ENCODE measurements at places on chromosomes 1 and 21.
A peak's percentile ranks its signal among the peaks of the same experiment; 100 is the strongest.

- DNase-seq, result no peak
- no peak overlapping the region for H3K27ac ChIP-seq
These were observed 3.2 kb upstream of the PTPN7 start for GRCh38 chr1:202163281-202164270.

- no peak within 1 kb of the TSS for H3K4me3 ChIP-seq
- peak; percentile 8 for DNase-seq
- no peaks in the 10 kb centered on the region for H3K36me3 ChIP-seq
- H3K27ac ChIP-seq, result no peak within 1 kb of the TSS
- no peaks in the 10 kb centered on the region for H3K27me3 ChIP-seq
These were observed at the start of gene CTXND2 for GRCh38 chr1:150887018-150887417. Gene CTXND2 (plus strand): TSS chr1:150887136. CDS start chr1:150912315, 25,179 bp downstream.

DNA sequence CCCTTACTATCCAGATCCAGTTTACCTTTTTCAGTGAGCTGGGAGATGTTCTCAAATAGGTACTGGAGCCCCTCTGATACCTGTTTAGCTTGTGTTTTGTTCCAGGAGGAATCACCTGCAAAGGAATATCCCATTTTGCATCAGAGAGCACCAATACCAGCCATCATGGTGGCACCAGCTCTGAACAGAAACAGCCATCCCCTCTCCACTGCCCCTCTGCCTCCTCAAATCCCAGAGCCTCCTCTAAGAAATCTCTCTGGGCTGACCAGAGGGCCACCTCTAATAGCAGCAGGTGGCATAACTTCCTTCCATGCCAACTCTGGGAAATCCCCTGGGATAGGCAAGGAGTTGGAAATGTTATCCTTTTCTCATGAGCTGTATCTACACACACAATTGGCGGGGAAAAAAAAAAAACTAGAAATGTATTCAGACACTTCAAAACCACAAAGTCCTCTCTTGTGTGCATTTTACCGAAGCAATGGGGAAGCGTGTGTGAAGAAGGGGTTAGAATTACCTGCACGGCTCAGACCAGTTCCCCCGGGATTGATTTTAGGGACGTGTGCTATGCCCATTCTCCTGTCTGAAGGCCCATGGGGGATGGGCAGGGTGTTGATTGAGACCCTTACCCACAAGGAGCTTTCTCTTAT, 2.4 kb downstream of the PGLYRP4 start:
- DNase-seq, result no peak
- no peaks in the 10 kb centered on the region for H3K27me3 ChIP-seq
- H3K4me3 ChIP-seq, result no peak overlapping the region
- H3K4me1 ChIP-seq, result no peaks in the 10 kb centered on the region

DNA sequence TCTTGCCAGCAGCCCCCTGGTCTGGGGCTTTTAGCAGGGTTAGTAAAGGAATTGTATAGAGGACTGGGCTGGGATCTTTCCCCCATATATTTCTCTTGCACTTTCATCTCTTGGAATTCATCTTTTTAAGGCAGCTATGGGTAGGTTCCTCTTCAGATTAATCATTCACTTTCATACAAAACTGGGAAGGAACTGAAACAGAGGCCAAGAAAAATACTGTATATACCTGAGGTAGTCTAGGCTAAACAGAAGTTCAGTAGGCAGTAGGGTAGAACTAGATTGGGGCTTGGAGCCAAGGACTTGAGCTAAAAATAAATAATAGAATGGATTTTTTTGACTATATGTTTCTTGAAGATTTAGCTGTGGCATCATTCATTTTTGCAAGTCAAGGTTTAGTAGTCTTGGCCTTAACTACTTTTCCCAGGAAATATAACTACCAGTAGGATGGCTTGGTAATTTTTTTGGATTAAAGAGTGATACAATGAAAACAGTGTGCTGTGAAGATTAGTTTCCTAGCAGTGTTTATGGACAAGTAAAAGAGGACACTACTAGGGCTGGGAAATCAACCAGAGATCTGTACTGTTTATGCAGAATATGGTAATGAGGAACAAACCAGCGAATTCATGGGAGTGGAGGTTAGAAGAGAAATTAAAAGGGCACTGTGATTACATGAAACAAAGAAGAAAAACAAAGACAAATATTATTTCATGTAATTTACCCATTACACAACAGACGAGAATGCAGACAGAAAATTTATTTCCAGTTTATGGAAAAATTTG, 50.9 kb upstream of the PTGS2 start:
- DNase-seq, result no peak
- H3K36me3 ChIP-seq, result no peaks in the 10 kb centered on the region
- H3K27me3 ChIP-seq, result no peaks in the 10 kb centered on the region
- H3K27ac ChIP-seq, result no peak overlapping the region
- no peaks in the 10 kb centered on the region for H3K4me1 ChIP-seq

GRCh38 chr1:220219136-220219442, 53.2 kb downstream of the RAB3GAP2 start:
- H3K36me3 ChIP-seq, result no peaks in the 10 kb centered on the region
- no peaks in the 10 kb centered on the region for H3K27me3 ChIP-seq
- no peak for DNase-seq
- 0 out of 2 replicates have a peak overlapping the region, but pooled peaks have one; percentile 21 for H3K27ac ChIP-seq
- peaks cover 14% of the 10 kb centered on the region for H3K4me1 ChIP-seq

GRCh38 chr1:21781815-21782348, 1.1 kb downstream of the USP48 start:
- peaks cover 6% of the 10 kb centered on the region for H3K4me1 ChIP-seq
- DNase-seq, result peak; percentile 60
- H3K36me3 ChIP-seq, result no peaks in the 10 kb centered on the region
- H3K27me3 ChIP-seq, result no peaks in the 10 kb centered on the region
- H3K4me3 ChIP-seq, result peak overlapping the region; percentile 87
- H3K27ac ChIP-seq, result peak overlapping the region; percentile 89

Data from GM23338 (cell line).